Right cardiac atrium (tissue), 5 donors: ENCODE measurements at places on chromosomes 5 and 9. TPM values are rescaled to one million over a fixed set of nuclear protein-coding genes. Genes with fewer than 3 reads are reported as not detected.

- no peak for DNase-seq
Measured at GRCh38 chr9:75803130-75803529, 87.3 kb upstream of the PCSK5 start.

Gene TLR4
- total RNA-seq: 16.3 TPM

DNA sequence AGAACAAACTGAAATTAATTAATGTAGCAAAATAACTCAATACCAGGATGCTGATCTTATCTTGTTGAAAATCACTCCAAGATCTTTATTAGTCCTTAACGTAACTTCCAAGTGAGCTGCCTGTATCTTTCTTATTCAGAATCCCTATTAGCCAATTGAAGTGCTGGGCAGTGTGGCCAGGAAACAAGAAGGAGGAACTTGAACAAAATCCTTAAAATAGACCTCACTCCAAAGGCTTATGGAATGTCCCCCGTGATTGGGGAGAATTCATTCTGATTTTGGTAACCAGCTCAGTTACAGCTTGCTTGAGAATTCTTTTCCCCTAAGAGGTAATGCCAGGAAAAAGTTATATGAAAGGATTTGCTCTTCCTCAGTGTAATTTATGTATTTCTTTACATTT, 171.0 kb downstream of the DEPDC1B start:
- no peak for DNase-seq

DNA sequence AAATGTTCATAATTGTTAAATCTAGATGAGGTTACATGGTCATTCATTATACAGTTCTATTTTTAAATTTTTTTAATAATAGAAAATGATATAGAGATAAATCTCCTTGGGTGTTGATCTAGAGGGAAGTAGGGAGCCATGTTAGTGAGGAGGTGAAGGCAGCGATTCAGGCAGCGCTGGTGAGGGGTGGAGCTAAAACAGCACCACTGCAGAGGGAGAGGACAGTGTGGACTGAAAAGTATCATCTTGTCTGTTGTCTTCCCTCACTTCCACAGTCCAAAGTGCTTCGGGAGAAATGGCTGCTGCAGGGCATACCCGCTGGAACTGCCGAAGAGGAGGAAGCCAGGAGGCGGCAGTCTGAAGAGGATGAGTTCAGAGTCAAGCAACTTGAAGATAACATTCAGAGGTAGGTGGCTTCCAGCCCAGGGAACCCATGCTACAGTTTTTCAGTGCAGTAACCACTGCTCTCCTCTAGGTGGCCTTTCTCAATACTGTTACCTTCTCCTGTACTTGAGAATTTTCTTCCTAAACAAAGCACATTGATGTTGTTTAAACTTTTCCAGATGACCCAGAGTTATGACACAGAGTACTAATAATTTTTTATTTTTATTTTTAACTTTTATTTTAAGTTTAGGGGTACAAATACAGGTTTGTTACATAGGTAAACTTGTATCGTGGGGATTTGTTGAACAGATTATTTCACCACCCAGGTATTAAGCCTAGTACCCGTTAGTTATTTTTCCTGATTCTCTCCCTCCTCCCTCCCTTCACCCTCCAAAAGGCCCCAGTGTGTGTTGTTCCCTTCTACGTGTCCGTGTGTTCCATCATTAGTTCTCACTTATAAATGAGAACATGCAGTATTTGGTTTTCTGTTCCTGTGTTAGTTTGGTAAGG, 100.5 kb downstream of the PALM2AKAP2 start:
- no peak for DNase-seq

Gene SYK
- 9.5 TPM for total RNA-seq

DNA sequence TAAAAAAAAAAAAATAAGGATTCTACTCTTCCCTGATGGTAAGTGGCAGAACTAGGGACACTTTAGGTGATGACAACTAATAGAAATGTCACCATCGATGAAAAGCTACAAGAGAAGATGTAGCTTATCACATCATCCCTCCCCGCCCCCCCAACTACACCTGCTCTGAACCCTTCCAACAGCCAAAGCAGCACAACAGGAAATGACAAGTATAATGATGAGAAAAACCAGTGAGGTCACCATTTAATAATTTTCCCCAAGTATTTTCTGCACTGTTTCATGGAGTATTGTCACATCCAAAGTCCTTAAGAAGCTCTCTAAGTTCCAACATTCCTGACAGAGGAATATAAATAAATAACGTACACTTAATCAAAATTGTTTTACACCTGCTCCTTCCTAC, 221.4 kb downstream of the EFNA5 start:
- DNase-seq: no peak

DNA sequence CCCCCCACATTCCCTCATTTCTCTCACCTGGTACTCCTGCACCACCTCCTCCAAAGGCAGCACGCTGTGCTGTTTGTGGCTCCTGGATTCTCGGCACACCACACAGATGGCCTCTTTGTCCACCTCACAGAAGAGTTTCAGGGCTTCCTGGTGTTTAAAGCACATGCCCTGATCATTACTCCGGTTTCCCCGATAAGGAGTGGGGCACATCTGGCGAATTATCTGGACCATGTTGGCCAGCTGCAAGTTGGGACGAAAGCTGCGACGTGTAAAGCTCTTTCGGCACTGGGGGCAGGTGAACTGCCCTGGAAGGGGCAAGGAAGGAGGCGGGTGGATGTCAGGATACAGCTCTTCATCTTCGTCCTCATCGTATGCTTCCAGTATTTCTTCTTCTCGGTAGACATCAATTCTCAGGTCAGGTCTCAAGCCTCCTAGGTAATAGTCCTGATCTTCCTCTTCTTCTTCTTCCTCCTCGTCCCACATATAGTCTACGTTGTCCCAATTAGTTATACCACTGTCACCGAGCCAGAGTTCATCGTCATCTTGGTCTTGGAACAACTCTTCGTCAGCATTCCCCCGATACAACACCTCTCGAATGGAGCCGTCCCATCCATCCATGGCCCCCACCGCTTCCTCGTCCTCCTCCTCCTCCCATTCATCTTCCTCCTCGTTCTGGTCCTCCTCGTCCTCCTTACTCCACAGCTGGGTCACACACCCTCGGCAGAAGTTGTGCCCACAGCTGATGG, 796 bp downstream of the TRIM52 start:
- DNase-seq: no peak

DNA sequence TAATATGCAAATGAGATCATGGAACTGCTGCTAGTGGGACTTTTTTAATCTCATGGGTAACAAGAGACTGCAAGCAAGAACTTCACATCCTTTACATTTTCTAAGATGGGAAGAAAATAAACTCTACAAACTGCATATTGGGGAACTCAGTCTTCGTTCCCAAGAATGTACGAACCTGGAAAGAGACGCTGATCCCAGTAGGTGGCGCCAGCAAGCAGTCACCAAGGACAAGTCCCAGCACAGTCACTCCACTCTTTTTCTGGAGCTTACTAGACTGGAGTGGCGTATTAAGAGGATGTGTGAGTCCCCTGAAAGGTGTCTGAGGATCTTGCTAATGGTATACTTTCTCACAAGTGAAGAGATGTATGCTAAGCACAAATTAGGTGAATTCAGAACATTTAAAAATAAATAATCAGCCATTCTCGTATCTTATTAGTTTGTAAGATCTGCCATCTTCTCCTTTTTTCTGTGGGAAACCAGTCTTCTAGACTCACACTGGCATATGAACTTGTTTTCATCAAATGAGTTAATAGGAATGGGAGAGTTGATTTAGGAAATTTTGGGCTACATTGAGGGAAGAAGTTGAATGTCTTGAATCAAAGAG, 16.0 kb upstream of the PUM3 start:
- DNase-seq: peak; percentile 64

Gene OR1Q1
- not detected for total RNA-seq

DNA sequence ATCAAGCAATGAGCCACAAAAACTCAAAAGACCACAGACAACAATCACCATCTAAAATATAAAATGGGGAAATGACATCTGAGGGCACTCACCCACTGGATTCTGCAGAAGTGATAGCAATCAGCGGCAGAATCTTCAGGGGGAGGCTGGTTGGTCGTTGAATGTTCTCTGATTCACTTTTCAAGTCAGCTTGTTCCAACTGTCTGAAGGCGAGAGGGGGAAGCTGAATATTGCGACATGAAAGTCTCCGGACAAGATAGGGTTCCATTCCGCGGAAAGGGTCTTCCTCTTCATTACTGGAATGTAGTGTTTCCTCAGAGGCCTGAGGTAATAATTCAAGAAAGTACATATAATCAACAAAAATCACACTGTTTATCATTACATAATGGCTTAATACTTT, 94.9 kb upstream of the PDE4D start:
- no peak for DNase-seq

Gene C8G
- 1.3 TPM for total RNA-seq

Gene SEMA6A
- 4.1 TPM for total RNA-seq

GRCh38 chr5:72463449-72464052, 43.7 kb downstream of the ZNF366 start:
- DNase-seq: no peak

DNA sequence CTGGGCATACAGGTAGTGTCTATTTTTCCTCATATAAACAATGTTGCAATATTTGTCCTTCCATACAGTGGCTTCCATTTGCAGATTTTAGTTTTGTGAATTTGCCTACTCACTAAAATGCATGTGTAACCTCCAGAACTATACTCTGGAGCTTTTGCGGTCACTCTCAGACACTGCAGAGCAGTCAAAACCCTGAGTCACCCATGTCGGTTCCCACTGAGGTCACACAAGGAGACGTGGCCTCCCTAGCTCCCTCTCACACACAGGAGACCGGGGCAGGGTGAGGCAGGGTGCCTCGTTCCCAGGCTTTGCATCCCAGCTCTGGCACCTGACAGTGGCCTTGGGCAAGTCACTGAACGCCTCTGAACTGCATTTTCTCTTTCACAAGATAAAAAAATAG, 55.5 kb upstream of the ZNF354A start:
- DNase-seq: no peak
